GM23338 (cell line): ENCODE measurements at places on chromosomes 3 and 15. TPM values are rescaled to one million over a fixed set of nuclear protein-coding genes. Genes with fewer than 3 reads are reported as not detected.

Gene RUVBL1
- 136 and 137 TPM in 2 replicates for polyA plus RNA-seq

DNA sequence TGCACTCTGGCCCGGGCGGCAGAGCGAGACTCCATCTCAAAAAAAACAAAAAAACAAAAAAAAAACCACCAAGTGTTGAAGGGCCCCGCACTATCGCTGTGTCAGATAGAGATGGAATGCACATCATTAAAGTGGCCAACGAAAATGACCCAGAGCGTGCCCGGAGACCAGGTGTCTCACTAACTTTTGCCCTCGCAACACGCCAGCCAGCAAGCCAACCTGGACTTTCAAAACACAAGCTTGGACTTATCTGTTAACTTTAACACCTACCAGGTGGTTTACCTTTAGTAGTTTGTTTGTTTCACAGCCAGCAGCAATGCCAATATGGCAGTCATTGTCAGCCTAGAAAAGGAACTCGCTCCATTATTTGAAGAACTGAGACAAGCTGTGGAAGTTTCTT, 28.6 kb downstream of the FAM174B start:
- DNase-seq: no peak

DNA sequence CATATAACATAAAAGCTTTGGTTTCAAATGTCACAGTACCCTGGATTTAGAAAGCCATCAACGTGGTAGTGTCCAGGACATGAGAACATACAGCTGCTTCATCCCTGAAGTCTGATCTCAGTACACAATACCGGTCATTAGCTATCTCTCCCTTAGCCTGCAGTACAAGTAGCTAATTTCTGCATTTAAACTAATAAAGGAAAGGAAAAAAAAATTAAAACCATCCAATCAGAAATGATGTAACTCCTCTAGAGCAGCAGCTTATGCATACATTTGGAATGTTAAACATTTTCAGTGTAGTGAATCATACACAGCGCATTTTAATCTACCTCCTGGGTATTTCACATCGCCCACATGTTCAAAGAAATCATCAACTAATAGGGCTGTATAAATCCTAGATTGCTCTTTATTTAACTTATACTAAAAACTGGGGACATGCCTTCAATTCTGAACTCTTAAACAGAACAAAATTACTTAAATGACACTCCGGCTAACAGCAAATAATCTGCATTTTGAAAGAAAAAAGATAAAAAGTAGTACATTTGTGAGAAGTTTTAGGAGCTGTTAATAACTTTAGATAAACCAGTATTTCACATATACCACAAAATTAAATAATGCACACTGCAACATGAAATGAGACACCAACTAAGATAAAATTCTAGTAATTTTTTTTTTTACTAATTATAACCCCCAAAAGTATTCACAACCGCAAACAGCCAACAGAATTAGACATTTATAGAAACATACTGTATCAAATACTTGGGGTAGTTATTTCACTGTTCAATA, 3.7 kb downstream of the IGF2BP2 start:
- DNase-seq: no peak

- DNase-seq: no peak
These were observed 26.7 kb downstream of the LRRFIP2 start for GRCh38 chr3:37147666-37148065.

DNA sequence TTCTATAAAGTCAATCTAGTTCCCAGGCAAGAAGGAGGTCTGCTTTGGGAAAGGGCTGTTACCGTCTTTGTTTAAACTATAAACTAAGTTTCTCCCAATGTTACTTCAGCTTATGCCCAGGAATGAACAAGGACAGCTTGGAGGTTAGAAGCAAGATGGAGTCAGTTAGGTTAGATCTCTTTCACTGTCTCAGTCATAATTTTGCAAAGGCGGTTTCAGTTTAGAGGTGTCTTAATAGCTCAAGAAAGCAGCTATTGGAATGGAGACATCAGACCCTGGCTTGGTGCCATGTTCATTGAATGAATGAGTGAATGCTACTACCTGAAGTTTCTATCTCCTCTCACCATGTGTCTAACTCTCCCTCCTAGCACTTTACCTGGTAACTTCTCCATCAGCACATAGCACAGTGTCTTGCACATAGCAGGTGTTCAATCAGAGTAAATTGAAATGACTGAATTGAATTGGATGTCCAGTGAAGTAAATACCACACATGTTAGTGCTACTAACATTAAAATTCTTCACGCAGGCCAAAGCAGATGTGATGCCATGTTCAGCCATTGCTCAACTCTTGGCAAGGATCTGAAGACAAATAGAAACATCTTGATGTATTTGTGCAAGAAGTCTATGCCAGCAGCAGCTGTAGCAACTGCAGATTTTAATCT, 28.2 kb downstream of the CLEC3B start:
- DNase-seq: no peak

- no peak for DNase-seq
These were observed 65.9 kb upstream of the ACTC1 start for GRCh38 chr15:34861214-34861613.
